Left renal pelvis (tissue), 4 donors: ENCODE measurements at places on chromosomes 16 and 17.
A peak's percentile ranks its signal among the peaks of the same experiment; 100 is the strongest.

GRCh38 chr17:32461853-32462617 lies 17.7 kb downstream of the PSMD11 start:
- DNase-seq: no peak

GRCh38 chr16:78896280-78896679 lies 704.3 kb downstream of the MAF start:
- DNase-seq: no peak

GRCh38 chr16:57706717-57707116 lies 12.1 kb downstream of the DRC7 start:
- DNase-seq: no peak

DNA sequence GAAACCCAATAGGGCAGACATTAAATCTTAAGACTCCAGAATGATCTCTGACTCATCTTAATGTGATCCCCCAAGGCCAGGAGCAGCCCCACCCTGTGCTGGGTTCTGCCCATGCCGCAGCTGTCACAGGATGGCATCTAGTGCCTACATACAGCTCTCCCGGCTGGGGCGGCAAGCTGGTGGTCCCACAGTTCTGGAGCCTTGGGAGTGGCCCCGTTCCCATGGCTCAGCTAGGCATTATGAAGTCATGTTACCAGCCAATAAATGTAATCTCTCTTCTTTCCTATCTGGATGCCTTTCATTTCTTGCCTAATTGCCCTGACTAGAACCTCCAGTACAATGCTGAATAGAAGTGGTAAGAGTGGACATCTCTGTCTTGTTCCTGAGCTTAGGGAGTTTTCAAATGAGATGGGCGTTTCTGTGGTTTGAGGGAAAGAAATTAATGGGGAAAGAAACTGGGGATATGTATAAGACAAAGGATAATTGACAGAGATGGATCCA lies 95.7 kb upstream of the DNAH17 start:
- no peak for DNase-seq

DNA sequence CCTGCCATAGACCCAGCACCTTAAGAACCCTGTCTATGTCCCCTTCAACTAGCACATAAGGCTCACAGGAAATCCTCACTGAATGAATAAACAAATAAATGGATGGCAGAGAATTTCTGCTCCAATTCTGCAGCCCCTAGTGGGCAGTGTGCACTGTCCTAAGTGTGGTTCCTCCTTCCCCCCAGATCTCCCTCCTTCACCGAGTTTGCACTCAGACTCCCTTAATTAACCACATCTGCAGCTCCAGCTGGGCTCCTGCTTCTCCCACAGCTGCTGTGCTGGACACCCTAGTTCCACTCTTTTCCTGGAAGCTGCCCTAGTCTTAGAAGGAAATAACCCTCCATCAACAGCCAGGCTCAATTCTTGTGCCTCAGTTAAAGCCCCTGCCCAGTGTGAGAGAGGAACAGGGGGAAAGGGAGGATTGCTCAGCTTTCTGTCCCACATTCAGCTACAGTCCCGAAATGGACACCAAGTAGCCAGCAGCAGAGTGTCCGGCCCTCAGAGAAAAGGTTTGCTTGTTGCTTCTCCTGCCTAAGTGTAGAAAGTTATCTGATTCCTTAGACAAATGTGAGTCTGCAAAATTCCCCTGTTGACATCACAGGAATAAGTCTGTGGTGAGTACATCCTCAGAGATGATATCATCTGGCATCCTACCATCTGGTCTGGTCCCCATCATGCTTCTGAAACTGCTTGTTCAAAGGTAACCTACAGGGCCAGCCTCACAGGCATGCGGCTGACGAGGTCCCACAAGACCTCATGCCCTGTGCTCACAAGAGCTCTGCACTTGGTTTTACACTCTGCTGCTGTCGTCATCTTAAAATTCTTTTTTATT lies 12.3 kb downstream of the LRRC3C start:
- no peak for DNase-seq

- no peak for DNase-seq
Measured at GRCh38 chr17:76551685-76552084, 11.8 kb downstream of the PRCD start.

DNA sequence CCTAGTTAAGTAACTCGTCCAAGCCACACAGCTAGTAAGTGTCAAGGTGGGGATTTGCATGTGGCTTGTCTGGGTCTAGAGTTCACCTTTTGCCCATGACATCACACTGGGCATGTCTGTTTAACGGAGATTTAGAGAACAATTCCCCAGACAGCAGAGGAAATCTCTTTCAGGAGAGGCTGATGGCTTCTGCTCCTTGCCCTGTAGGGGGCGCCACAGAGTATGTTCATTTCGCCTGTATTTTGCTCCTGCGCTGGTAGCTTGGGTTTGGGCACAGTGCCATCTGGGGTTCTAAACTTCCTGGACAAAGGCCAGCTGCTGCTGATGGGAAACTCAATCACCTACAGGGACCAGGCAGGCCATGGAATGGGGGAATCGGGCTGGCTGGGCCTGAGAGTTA lies 20.4 kb downstream of the OTOA start:
- no peak for DNase-seq

DNA sequence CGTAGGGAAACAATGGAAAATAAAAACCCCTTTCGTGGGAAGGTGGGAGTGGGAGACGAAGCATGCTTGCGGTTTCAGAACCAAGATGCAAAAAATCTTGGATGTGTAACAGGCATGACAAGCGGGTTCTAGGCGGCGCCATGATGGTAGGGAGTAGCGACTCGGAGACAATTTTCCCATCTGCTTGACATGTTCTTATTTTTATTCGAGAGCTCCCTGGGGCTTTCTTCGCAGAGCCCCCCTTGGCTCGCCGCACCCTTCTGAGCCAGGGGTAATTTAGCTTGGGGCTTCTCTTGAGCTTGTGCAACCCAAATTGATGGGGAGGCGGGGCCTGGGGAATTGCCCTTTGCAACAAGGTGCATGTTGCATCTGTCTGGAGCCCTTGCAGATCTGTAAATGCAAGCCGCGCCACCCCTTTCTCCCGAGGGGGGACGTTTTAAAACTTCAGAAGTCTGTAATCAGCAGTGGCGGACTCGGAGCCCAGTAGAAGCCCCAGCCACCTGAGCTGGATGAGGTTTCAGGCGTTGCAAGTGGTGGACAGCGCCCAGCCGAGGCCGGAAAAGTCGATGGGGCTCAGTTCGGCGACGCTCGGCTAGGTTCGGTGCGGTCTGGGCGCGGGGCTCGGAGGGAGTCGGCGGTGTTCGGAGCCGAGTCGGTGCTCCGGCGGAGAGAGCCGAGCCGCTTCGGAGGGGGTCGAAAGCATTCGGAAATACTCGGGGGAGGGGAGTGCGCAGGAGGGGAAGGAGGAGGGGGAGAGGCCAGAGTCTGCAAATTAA lies 2.9 kb downstream of the GNAO1 start:
- peak; percentile 90 for DNase-seq

- DNase-seq: no peak
Measured at GRCh38 chr16:29645694-29646187, 17.3 kb upstream of the SPN start.

- no peak for DNase-seq
Measured at GRCh38 chr17:44928136-44928535, 12.8 kb upstream of the GFAP start.
